NCI-H2081 (cell line): ENCODE measurements at places on chromosomes 3 and 15.

GRCh38 chr3:37712918-37713817 lies 148.5 kb upstream of the CTDSPL start:
- no peak for DNase-seq

DNA sequence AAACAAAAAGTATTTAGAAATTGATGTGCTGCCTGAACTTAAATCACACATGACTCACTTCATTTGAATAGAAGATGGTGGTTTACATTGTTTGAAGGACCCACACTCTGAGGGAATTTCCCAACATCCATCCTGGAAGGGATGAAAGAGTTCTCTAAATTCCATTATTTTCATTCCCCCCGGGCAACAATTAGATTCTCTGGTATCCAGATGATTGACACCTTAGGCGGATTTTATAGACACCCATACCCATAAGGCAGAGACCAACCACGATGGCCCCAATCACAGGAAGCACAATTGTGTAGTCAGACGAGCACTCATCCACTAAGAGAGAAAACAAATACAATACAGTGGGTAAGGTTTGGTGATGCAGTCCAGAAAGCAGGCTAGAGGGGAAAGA lies 24.6 kb upstream of the MCCC1 start:
- DNase-seq, result no peak

GRCh38 chr15:52251144-52251860 lies 44.3 kb downstream of the MYO5C start:
- DNase-seq, result no peak

GRCh38 chr3:55519019-55519418 lies 31.9 kb upstream of the WNT5A start:
- DNase-seq, result no peak

DNA sequence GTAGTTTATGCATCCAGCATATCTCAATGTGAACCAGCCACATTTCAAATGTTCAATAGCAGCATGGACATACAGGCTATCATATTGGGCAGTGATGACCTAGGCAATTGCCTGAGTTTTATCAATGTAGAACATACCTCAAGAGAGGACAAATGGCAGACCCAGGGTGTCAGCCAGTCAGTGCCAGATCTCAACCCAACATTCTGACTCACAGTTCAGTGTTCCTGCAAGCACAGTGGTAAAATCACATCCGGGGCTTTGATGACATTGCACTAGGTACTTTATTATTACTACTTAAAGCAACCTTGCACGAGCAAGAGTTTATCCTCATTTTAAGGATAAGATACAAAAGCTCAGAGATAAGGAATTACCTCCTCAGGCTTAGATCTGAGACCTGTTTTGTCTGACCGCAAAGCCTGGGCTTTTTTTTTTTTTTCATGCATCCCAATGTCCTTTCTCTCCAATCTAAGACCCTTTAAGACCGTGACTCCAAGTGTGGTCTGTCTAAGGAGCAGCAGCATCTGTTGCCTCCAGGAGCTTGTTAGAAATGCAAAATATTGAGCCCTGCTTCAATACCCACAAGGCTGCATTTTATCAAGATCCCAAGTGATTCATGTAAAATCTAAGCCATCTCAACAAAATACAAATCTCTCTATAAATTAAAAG lies 60.1 kb downstream of the SLC12A1 start:
- DNase-seq, result no peak

DNA sequence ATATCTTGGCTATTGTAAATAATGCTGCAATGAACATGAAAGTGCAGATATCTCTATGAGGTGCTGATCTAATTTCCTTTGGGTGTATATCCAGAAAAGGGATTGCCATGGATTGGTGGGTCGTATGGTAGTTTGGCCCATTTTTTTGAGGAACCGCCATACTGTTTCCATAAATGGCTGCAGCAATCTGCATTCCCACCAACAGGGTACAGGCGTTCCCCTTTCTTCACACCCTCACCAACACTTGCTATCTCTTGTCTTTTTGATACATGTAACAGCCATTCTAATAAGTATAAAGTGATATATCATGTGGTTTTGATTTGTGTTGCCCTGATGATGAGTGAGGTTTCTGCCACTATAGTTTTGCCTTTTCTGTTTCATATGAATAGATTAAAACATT lies 146.7 kb downstream of the NR2F2 start:
- no peak for DNase-seq

DNA sequence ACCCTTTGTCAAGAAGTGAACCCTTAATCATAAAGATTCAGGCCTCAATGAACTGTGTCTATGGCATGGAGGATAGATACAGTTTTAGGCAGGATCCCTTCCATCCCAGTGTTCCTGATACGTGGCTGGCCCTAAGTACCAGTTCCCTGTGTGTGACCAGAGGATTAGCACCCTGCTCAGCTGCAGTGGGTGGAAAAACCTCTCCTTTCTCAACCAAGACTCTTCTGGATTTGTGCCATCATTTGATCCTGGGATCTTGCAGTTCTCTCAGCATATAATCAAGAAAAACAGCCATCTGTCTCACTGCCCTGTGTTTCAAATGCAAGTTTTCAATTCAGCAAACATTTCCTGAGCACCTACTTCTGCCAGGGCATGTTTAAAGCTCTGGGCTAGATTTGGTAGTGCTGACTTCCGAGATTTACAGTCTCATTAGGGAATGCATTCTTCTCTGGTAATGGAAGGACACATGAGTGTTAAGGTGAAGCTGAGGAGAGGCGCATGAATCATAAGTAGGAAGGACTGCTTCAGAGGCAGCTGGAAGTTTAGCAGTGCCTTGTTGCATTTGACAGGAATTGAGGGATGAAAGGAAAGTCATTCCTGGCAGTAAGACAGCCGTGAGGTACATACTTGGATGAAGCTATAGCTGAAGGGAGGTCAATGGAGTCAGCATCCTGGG lies 388.3 kb downstream of the MFSD1 start:
- DNase-seq, result no peak

- DNase-seq, result no peak
Measured at GRCh38 chr15:100758555-100758954, 121.1 kb upstream of the ALDH1A3 start.

DNA sequence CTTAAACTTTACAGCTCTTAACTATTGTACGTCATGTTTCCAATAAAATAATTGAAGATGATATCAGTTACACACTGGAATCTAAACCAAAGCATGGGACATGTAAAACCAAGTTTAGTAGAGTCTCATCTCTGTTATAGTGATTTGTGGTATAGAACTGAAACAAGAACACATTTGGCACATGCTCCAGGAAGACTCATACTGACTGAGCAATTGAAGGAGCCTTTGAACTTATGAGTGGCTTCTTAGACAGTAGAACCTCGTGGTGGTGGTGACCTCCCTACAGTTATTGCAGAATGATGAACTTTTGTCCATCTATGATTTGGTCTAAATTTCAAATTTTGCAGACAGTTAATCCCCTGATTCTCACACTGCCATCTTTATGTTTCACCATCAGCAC lies 729.7 kb downstream of the ROBO1 start:
- DNase-seq, result no peak

DNA sequence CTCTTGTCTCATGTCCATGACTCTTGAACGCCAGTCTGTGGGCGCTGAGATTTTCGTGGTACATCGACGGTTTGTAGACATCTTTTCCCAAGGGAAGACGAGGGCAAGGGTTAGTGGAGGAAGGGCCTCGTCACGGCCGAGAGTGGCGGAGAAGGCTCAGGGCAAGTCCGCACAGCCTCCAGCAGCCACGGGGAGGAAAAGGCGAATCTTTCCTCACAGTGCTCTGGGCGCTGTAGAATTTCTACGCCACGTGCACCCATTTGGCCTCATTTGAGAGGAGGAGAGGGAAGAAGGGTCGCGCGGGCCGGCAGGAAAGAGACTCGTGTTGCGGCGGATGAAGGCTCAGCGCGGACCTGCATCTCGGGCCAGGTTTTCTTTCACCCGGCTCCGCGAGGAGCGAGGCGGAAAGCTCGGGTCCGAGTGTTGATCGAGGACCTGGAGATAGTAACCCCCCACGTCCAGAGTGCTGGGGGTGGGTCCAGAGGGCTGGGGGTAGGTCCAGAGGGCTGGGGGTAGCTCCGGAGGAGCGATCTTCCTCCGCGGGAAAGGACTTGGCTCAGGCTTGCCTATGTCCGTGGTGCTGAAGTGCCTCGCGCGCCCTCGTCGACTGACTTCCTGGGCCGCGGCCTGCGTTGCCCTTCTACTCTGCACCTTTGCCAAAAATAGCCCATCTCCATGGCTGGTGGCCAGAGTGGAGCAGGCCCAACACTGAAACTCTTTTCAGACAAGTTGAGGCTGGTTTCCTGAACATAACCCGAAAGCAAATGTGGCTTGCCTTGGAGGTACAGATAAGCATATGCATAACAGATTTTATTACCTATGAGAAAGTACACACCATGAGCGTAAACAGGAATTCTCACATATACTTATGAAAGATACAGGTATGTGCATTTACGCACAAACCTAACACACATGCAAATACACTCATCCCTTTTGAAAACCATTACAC lies 1.1 kb downstream of the SLC35G2 start:
- peak; percentile 39 for DNase-seq

GRCh38 chr15:81281766-81282605 lies 42.0 kb downstream of the STARD5 start:
- DNase-seq, result no peak

DNA sequence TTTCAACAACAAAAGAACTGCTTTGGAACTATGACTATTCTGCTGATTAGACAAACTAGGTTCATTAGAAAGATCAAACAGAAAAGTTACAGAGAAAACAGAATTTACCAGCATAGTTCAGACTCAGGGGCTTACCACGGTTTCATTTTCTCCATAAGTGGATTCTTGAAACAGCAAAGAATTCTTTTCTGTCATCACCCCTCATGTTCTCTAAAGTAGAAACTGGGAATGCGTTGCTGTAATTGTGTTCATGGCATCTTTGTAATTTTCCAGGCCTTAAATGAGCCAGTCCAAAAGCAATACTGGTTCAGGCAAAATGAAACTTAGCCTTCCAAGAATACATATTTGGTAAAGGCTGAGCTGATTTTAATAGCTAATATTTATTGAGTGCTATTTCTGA lies 287.8 kb downstream of the CHL1 start:
- DNase-seq, result no peak

DNA sequence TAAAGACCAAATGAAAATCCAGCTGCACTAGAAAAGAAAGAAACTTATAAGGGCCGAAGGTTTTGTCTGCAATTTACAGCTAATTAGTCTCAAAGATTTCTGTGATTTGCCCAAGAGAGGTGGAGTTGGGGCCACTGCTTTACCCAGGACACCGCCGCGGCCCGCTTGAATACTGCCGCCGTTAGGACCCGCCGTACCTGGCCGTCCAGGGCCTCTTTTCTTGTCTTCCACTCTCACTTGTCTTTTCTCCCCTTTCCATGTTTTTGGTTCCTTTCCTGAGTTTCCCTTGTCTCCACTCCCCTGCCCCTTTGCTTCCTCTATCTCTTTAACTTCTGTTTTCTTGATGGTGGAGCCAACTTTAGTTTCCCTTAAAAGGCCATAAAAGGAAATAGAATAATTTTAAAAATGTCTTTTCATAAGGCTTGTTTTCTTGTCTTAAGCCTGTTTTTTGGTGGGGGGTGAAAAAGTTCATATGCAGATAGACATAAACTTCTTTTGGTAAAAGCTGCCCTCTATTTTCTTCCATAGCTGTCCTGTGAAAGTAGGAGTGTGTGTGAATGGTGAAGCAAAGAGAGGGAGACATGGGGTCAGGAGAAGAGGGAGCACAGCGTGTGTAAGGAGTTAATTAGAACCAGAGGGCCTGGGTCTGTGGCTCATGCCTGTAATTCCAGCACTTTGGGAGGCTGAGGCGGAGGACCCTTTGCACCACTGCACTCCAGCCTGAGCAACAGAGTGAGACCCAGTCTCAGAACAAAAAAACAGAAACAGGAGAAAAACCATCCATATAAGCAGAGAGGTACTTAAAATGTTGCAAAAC lies 16.0 kb upstream of the CCNL1 start:
- no peak for DNase-seq

DNA sequence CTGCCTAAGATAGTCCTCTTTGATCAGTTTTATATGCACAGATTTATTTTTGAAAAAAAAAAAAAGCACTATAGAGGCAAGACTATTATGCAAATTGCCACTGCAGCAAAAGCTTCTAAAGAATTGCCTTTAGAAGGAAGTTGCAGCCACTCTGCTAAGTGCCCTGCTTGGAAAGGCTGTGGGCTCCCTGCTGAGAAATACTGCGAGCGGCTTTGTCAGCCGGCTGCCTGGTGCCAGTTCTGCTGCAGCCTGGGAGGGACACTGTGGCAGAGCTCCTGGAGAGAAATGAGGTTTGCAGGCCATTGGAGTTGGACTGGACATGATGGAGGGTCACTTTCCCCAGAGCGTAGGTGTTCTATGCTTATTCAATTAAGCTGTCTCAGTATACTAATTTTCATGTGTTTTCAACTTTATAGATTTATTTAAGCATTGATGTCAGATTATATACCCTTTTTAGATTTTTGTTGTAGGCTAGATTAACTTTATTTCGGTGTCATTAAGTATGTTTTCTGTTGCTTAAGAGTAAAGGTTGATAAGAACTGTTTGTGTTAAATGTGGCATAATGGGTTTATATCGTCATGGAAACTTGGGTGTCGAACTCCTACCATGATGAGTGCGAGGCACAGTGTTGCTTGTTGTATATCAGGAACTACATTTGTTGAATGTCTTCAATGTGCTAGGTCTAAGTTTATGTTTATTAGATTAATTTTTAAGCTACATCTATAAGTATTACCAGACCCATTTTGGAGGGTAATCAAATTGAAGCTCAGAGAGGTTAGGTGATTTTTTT lies 6.6 kb downstream of the MAP2K5 start:
- peak; percentile 68 for DNase-seq

GRCh38 chr3:123332124-123332641 lies 116.7 kb downstream of the ADCY5 start:
- no peak for DNase-seq

DNA sequence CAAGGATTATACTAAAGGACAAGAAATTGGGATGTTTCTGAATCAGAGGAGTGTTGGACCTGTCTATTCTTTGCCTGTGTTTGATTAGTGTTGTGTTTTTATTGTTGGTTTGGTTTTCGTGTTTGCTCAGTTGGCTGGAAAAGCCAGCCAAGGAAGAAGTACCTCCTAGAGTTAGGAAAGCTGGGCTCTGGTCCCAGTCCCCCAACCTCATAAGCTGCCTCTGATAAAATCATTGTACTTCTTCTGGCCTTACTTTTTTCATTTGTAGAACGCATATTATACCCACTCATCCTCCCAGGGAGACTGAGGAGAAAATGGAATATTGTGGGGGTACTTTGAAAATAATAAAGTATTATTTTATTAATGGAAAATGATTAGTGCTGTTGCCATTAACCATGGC lies 177.4 kb upstream of the TRIM42 start:
- DNase-seq, result no peak

DNA sequence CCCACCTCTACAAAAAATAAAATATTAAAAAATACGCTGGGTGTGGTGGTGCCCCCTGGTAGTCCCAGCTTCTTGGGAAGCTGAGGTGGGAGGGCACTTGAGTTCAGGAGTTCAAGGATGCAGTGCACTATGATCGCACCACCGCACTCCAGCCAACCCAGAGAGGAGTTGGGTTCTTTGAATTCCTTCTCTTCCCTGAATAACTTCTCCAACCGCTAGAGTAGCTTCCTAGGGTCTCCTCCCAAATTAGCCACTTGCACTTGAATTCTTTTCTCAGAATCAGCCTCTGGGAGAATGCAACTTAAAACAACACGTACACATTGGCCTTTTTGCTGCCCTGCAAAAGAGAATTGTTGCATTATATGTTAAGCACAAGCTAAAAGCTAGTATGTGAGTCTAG lies 272.5 kb downstream of the ABHD5 start:
- no peak for DNase-seq

- DNase-seq, result no peak
Measured at GRCh38 chr15:69535101-69535638, 82.6 kb downstream of the RPLP1 start.
